Astrocyte (in vitro differentiated cells and primary cell): ENCODE measurements at places on chromosomes 5 and 9. TPM values are rescaled to one million over a fixed set of nuclear protein-coding genes. Genes with fewer than 3 reads are reported as not detected.

GRCh38 chr5:172074896-172075295, 68.5 kb upstream of the FBXW11 start:
- DNase-seq: peak; percentile 28
- H3K4me3 ChIP-seq: no peak overlapping the region

DNA sequence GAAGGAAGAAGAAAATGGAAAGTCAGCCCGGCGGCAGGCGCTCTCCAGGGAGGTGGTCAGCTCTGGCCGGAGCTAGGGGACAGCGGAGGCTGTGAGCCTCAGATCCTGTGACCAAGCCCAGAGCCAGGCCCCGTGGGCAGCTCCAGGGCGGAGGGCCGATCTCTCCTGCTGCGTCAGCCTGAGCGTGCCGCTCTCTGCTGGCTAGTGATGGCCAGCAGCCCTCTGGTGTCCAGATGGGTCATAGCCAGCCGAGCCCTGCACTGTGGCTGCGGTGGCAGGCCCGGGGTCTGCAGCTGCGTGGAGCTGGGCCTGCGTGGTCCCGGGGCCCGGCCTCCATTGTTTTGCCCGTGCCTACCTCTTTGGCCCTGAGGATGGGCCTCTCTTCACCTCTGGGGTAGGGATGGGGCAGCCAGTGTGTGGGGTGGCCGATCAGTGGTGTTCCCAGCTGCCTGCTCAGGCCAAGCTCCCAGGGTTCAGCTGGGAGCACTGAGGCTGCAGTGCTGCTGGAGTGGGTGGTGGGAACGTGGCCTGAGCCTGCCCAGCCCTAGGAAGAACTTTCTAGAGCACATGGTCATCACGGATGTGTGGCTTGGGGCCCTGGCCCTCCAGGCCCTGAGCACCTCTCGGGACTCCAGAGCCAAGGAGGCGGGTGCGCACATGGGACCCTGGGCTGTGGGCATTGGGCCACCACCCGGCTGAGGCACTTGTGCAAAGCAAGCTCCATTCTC, 17.1 kb upstream of the NRARP start:
- peaks cover 7% of the 10 kb centered on the region for H3K4me1 ChIP-seq
- no peak overlapping the region for H3K27ac ChIP-seq
- no peak overlapping the region for H3K4me3 ChIP-seq

DNA sequence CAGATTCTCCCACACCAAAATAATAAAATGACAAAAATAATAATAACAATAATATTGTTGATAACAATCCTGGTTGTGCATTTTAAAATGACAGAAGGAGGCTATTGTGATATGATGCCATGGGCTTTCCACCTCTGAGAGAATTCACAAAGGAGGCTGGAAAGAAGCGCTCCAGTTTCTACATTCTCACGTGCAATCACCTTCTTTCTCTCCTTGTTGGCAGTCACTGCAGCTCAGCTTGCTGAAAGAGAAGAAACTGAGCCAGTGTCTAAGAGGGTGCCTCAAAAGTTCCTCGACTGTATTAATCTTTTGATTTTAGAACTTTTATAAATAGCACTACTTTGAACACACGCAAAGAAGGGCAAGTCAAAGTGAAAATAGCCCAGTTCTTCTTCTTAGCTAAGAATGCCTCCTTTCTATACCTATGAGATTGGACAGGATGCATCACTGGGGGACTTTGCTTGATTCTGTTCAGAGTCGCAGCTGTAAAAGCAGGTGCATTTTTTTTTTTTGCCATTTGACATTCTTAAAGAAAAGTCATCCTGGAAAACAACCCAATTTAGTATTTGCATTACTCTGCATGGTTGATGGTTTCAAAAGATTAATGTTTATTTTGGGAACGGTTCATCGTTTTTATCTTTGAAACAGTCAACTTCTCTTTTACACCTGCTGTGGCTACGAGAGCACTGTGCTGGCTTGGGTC, 12.4 kb upstream of the SUB1 start:
- no peaks in the 10 kb centered on the region for H3K27me3 ChIP-seq
- no peak overlapping the region for H3K4me3 ChIP-seq
- peaks cover 6% of the 10 kb centered on the region for H3K4me1 ChIP-seq
- DNase-seq: no peak

GRCh38 chr9:13480693-13481092, 201.2 kb upstream of the MPDZ start:
- no peak overlapping the region for H3K4me3 ChIP-seq
- no peaks in the 10 kb centered on the region for H3K4me1 ChIP-seq
- no peaks in the 10 kb centered on the region for H3K27me3 ChIP-seq

DNA sequence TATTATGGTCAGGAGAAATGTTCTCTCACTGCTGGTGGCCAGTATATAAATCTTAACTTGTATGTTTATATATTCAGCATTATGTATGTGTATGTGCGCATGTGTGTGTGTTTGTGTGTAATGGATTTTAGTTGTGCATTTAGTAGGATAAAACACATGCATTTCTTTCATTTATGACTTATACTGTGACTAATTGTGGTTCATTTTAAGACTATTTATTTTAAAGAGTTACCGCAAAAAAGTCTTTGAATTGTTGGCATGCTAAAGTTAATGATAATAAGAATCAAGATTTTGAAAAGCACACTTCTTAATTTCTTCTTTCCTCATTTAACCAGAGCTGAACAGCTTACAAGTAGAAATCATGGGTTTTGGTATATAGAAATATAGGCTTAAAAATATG, 60.9 kb downstream of the RAI14 start:
- peaks cover 13% of the 10 kb centered on the region for H3K36me3 ChIP-seq
- peak; percentile 71 for DNase-seq
- peak overlapping the region; percentile 8 for H3K4me3 ChIP-seq
- peak overlapping the region; percentile 99 for H3K27ac ChIP-seq

- peaks cover 18% of the 10 kb centered on the region for H3K4me1 ChIP-seq
- H3K36me3 ChIP-seq: no peaks in the 10 kb centered on the region
- no peak for DNase-seq
- no peak overlapping the region for H3K4me3 ChIP-seq
- no peaks in the 10 kb centered on the region for H3K27me3 ChIP-seq
Measured at GRCh38 chr9:105051897-105052296, 123.9 kb upstream of the ABCA1 start.

DNA sequence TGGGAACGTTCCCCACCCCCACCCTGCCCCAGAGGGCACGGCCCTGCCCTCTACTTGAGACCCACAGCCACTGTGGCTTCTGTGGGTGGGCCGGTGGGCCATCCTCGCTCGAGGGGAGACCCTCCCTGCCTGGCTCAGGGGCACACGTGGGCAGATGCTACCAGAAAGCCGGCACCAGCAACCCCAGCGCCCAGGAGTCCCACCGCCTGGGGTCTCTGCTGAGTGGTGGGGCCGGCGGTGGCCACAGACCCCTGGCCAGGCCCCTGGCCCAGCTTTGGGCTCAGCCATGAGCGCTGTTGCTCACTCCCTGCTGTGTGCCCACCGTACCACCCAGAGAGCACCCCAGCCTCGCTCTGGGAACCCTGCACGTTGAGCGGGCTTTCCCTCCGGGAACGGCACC, 16.5 kb upstream of the NRARP start:
- H3K4me3 ChIP-seq: no peak overlapping the region
- H3K36me3 ChIP-seq: no peaks in the 10 kb centered on the region
- DNase-seq: no peak
- H3K27me3 ChIP-seq: no peaks in the 10 kb centered on the region
- H3K27ac ChIP-seq: no peak overlapping the region

DNA sequence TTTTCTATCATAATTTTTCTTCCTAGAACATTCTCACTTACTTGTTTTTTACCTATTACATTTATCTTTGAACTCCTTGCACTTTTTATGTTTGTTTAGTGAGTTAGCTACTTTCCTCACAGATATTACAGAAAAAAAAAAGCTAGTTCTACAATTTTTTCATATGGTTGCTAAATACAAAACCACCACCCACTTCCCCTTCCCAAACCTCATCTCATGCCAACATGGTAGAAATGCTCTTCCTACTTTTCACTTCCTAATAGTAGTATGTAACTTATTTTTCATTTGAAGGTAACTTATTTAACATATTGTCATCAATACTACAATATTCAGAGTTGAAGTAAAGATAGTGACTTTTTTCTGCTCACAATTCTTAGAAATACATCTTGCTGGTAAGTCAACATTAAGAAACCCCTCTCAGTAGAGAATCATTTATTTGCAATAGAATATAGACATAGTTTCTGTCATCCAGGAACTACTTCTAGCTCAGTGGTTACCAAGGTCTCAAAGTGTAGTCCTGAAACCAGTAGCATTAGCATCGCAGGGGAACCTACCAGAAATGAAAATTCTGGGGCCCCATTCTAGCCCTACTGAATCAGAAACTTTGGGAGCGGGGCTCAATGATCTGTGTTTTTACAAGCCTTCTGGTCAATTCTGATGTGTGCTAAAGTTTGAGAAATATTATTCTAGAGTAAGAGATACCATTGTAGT, 1124.6 kb downstream of the DTWD2 start:
- DNase-seq: no peak
- no peaks in the 10 kb centered on the region for H3K36me3 ChIP-seq
- no peaks in the 10 kb centered on the region for H3K4me1 ChIP-seq
- no peak overlapping the region for H3K27ac ChIP-seq
- H3K4me3 ChIP-seq: no peak overlapping the region

GRCh38 chr9:110065532-110065931, 142.4 kb downstream of the C9orf152 start:
- no peak for DNase-seq
- no peak overlapping the region for H3K27ac ChIP-seq
- H3K27me3 ChIP-seq: no peaks in the 10 kb centered on the region
- H3K36me3 ChIP-seq: no peaks in the 10 kb centered on the region
- no peak overlapping the region for H3K4me3 ChIP-seq

- H3K27ac ChIP-seq: no peak overlapping the region
- H3K4me1 ChIP-seq: peaks cover 17% of the 10 kb centered on the region
- no peak overlapping the region for H3K4me3 ChIP-seq
Measured at GRCh38 chr9:131703697-131704096, 36.2 kb downstream of the RAPGEF1 start.

- no peak for DNase-seq
- H3K27me3 ChIP-seq: no peaks in the 10 kb centered on the region
- no peaks in the 10 kb centered on the region for H3K4me1 ChIP-seq
- H3K4me3 ChIP-seq: no peak overlapping the region
- H3K27ac ChIP-seq: no peak overlapping the region
Measured at GRCh38 chr5:10286862-10287227, 20.9 kb downstream of the CMBL start.

DNA sequence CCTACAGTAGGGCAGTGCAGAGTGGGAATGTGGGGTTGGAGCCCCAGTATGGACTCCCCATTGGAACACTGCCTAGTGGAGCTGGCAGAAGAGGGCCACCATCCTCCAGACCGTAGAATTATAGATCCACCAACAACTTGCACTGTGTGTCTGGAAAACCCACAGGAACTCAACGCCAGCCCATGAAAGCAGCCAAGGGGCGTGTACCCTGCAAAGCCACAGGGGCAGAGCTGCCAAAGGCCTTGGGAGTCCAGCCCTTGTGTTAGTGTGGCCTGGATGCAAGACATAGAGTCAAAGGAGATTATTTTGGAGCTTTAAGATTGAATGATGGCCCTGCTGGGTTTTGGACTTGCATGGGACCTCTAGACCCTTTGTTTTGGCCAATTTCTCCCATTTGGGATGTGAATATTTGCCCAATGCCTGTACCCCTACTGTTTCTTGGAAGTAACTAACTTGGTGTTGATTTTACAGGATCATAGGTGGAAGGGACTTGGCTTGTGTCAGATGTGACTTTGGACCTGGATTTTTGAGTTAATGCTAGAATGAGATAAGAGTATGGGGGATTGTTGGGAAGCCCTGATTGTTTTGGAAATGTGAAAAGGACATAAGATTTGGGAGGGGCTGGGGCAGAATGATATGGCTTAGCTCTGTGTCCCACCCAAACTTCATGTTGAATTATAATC, 266.8 kb downstream of the SEMA5A start:
- no peaks in the 10 kb centered on the region for H3K27me3 ChIP-seq
- H3K36me3 ChIP-seq: no peaks in the 10 kb centered on the region
- no peak overlapping the region for H3K4me3 ChIP-seq
- H3K27ac ChIP-seq: no peak overlapping the region

- no peaks in the 10 kb centered on the region for H3K4me1 ChIP-seq
- H3K4me3 ChIP-seq: no peak overlapping the region
- no peak overlapping the region for H3K27ac ChIP-seq
- no peaks in the 10 kb centered on the region for H3K27me3 ChIP-seq
- no peak for DNase-seq
Measured at GRCh38 chr5:42668254-42668653, 88.4 kb upstream of the CCDC152 start.

DNA sequence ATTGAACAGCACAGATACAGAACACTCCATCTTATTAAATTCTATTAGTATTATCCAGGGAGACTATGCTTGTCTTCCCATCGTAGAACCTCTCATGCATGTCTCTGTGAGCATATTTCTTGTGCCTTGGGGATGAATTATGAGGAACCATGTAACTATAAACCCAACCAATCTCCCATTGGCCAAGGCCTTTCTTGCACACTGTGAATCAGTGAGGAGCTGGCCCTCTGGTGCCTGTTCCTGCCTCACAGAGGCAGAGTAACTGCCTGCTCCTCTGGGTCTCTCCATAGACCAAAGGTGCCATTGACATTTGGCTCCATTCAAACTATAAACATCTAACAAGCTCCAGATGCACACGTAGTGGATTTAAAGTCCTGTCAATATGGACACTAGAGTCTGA, 190.4 kb downstream of the ENC1 start:
- H3K27ac ChIP-seq: no peak overlapping the region
- H3K27me3 ChIP-seq: no peaks in the 10 kb centered on the region
- H3K4me1 ChIP-seq: no peaks in the 10 kb centered on the region
- DNase-seq: no peak
- H3K36me3 ChIP-seq: no peaks in the 10 kb centered on the region
- no peak overlapping the region for H3K4me3 ChIP-seq

DNA sequence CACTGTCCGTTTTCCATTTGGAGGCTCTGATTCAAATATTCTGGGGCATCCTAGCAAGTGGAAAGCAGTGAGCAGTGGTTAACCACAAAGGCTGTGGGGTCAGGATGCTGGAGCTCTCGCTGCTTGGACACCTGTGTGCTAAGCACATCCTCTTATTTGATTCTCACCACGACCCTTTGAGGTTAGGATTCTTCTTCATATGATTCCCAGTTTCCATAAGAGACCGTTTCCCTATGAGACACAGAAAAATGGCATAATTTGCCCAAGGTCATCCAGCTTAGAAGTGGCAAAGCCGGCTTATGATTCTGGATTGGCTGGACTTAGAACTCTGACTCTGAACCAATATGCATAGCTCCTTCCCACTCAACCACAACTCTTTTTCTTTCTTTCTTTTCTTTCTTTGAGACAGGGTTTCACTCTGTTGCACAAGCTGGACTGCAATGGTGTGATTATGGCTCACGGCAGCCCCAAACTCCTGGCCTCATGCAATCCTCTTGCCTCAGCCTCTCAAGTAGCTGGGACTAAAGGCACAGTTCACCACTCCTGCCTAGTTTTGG, 207.7 kb downstream of the TTLL11 start:
- peak; percentile 93 for DNase-seq
- no peak overlapping the region for H3K27ac ChIP-seq
- H3K27me3 ChIP-seq: peaks cover 3% of the 10 kb centered on the region
- H3K4me1 ChIP-seq: peaks cover 68% of the 10 kb centered on the region

Gene COMMD10
- total RNA-seq: 18.1 and 18.4 TPM in 2 replicates

Gene CDX1
- 0.50 TPM in 1 of 2 replicates, not detected in the other for total RNA-seq

Gene GBGT1
- total RNA-seq: 8.4 and 8.5 TPM in 2 replicates

Gene ESM1
- 0.54 TPM in 1 of 2 replicates, not detected in the other for total RNA-seq

Gene BRINP1
- 2.2 and 2.7 TPM in 2 replicates for total RNA-seq

Gene NRARP
- 6.9 and 7.3 TPM in 2 replicates for total RNA-seq

Gene CCDC152
- total RNA-seq: 1.2 and 1.3 TPM in 2 replicates

Gene IGFBPL1
- 5.6 and 11.0 TPM in 2 replicates for total RNA-seq

Gene HTR4
- not detected in 2 replicates for total RNA-seq
